ENCODE measurements at places on chromosomes 1 and 21. TPM values are rescaled to one million over a fixed set of nuclear protein-coding genes. Genes with fewer than 3 reads are reported as not detected.

The MAB21L3 gene
- 1.4 TPM for total RNA-seq

The ELF3 gene
- 77.4 TPM for total RNA-seq

The UBL4B gene
- not detected for total RNA-seq

The SYT11 gene
- 3.4 TPM for total RNA-seq

The OR2T2 gene
- total RNA-seq = not detected
